ENCODE measurements at places on chromosomes 2 and 18.

GRCh38 chr2:191954451-191954850, 107.6 kb upstream of the CAVIN2 start:
- DNase-seq: no peak

GRCh38 chr2:24618680-24619079, 127.6 kb downstream of the NCOA1 start:
- no peak for DNase-seq

- peak; percentile 48 for DNase-seq
Measured at GRCh38 chr2:98506881-98507280, 62.2 kb downstream of the INPP4A start.

DNA sequence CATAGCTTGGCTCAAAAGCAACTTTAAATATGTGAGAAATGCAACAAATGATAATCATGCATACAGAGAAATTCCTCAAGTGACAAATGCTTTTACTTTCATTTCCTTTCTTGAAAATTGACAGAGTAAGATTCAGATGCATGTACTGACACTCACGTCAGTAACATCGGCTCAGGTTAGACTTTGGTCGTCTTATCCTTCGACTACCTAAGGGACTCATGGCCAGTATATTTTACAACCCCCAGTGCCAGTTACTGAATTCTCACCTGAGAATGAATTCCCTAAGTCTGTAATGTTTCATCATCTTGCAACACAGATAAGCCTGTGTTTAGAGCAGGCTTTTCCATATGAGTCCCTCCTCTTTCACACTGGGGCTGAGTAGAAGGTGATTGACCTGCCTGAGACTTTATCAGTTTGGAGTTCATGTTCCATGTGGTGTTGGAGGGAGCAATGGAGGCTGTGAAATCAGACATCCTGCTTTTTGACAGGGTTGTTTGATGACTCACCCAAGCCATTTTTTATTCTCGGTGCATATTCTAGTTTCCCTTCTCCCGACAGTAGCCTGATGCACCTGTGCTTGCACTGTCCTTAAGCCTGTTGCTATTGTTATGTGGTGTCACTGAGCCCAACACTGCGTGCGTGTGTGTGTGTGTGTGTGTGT, 30.5 kb upstream of the ATP8B1 start:
- peak; percentile 74 for DNase-seq

DNA sequence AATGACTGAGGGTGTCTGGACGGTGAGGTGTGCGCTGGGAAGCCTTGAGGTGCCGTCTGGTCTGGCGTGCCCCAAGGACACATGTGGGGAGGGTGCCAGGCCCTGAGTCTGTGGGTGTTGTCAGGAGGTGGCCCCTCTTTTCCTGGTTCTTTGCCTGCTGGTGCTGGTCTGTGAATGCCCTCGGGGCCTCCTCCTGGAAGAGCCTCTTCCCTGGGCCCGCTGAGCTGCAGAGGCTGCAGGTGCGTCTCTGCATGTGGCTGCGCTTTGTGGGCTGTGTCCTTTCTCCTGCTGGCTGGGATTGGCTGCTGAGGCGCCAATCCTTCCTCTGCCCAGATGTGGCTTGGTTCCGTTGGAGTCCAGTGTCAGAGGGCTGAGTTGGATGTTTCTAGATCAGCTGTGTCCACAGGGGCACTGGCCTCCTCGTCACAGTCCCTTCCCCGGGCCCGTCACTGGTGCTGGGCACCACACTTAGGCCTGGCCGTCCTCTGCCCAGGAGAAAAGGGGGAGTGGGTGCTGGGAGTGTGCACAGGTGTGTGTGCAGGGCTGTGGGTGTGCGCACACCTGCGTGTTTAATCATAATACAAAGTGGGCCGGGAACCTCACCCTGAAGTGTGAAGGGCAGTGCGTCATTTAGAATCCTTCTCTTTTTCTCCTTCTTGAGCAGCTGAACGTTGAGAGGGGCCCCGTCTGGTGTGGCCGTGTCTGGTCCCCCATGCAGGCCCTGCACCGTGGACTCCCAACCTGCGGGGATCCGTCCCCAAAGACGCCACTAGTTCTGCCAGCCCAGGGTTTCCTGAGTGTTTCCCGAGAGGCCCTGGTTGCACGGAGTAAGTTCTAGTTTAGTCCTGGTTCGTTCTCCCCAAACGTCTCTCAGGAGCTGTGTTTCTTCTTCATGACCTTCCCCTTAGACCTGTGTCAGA, 35.5 kb downstream of the RTP5 start:
- DNase-seq: no peak

DNA sequence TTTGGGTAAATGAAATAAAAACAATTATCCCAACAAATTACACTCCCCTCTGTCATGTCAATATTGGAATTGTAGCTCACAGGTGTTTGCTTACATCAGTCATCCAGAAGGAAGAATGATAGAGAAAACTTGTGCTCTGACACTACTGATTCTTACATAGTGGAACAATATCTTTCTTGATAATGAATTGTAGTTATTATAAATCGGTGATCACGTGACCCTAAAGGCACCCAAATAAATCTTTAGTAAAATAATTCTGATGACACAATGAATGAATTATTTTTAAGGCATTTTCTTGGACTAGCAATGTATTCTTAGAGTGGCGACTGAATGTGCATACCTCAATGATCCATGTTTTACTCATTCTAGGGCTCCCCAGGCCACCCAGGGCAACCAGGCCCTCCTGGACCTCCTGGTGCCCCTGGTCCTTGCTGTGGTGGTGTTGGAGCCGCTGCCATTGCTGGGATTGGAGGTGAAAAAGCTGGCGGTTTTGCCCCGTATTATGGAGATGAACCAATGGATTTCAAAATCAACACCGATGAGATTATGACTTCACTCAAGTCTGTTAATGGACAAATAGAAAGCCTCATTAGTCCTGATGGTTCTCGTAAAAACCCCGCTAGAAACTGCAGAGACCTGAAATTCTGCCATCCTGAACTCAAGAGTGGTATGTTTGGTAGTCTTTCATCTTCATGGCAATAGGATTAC, 34.5 kb downstream of the COL3A1 start:
- DNase-seq: no peak

DNA sequence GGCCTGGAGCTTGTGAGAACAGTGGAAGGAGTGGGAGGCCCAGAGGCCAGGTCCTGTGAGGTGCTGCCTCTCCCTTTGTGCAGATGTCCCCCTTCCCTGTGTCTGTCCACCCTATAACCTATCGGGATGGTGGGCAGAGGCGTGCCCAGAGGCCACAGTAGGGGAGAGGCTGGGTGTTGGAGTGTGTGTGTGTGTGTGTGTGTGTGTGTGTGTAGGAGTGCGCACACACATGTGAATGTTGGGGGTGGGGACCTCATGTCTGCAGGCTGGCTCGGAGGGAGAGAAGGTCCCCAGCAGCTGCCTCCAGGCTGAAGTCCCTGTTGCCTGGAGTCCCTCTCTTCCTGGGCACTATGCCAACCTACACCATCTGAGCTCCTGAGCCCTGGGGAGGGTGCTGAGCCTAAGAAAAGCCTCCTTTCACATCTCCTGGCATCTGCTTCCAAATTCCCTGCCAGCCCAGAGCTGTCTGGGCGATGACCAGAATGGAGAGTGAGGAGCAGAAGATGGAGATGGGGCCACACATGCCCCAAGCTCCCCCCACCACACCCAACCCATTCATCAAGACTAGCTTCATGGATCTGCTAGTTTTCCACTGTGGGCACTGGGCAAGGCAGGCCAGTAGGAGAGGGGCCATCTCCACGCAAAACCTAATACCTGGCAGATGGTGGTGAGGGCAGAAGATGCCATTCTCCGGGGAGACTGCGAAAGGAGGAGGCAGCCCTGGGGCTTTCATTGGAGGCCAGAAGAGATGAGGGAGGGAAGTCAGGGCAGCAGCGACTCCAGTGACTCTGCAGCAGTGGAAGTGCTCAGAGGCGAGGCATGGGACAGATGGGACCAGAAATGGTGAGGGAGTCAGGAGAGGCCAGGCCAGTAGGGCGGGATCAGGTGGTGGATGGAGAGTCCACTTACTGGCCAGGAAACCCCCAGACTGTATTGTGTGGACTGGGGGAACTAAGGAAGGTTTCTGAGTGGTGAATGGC, 20.3 kb downstream of the KCNK3 start:
- DNase-seq: no peak

DNA sequence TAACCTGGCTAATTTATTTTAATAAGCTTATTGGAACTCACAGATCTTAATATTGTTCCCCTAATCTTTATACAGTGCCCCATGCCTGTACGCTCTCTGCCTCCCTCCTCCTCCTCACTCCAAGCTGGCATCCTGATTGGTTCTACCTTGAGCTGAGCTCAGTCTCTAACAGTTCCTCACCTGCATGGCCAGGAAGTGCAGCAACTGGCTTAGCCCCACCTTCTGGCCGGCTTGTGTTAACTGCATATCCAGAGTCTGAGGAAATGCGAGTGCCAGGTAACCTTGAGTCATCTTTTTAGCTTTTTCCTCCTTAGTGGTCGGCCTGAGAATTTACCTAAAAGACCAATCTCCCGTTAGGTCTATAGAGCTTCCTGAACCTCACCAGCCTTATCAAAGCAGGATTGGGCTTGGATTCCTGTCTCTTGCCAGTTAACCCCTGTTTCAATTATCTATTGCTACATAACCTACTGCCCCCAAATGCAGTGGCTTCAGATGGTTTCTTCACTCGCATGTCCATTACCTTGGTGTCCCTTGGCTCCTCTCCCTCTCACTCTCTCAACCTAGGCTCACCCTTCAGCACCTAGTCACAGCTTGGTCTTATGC, 89.5 kb upstream of the STK39 start:
- DNase-seq: peak; percentile 80

- DNase-seq: no peak
Measured at GRCh38 chr2:27640722-27641245, 11.9 kb downstream of the GPN1 start.

GRCh38 chr2:8580316-8581233, 101.3 kb upstream of the ID2 start:
- DNase-seq: no peak

GRCh38 chr2:52658598-52658997, 1109.0 kb upstream of the CHAC2 start:
- DNase-seq: no peak

DNA sequence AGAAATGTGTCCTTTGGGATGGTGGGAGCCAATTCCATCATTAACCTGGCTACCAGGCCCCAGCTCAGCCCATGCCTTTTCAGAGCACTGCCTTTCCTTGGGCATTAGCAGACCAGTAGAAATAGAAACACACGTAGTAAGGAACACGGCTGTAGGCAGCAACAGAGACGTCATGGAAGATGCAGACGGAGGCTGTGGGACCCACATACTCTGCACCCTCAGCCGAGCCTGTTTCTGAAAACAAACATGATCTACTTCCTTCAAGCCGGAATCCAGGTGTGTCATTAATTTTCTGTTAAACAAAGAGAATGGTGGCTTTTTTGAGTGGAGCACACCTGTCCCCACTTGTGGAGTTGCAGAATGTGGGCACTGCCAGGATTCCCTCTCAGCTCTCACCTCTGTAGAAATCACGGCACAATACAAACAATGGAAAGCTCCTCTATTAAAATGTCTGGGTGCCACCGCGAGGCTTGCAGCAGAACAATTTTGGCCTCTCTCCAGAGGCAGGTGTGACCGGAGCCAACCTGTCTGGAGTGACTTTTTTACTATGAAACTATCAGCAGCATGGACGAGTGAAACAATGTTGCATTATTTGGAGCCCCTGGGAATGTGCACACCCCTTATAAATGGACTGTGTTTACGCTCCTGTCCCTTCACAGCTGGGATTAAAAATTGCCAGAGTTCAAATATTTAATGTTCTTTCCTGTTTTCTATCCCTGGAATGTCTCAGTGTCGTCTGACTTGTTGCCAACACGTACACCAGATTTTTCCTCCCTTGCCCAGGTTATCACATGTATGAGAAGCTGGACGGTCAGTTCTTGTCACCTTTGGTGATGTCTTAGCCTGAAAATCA, 31.7 kb downstream of the SPP2 start:
- DNase-seq: no peak
